ENCODE measurements at places on chromosomes 6 and 20.
A peak's percentile ranks its signal among the peaks of the same experiment; 100 is the strongest.

DNA sequence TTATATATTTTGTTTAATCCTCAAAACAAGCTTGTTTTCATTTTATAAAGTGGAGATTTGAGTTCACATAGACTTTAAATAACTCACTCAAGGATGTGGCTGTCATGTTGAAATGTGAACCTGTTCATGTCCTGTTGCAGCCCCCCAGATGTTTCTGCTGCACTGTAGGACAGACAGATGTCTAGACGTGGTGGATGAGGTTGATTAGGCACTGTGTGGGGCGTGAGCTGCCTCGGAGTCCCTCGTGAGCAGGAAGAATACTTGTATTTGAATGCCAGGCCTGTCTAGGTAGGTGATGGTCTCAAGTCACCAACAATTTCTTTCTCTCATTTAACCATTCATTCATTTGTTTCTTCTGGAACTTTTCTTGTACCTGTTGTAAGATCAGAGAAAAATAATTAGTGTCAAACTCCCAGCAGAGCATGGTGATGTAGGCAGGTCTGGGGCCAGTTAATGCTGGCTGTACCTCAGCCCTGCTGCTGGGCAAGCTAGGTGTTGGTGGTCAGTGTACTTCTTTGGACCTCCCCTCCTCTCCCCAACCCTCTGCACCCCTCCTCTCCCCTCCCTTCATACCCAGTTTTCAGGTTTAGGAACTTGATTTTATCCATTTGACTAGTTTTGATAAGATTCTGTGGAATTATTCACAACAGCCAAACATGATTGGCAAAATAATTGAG is 34.0 kb downstream of the AFDN start:
- DNase-seq, result no peak

DNA sequence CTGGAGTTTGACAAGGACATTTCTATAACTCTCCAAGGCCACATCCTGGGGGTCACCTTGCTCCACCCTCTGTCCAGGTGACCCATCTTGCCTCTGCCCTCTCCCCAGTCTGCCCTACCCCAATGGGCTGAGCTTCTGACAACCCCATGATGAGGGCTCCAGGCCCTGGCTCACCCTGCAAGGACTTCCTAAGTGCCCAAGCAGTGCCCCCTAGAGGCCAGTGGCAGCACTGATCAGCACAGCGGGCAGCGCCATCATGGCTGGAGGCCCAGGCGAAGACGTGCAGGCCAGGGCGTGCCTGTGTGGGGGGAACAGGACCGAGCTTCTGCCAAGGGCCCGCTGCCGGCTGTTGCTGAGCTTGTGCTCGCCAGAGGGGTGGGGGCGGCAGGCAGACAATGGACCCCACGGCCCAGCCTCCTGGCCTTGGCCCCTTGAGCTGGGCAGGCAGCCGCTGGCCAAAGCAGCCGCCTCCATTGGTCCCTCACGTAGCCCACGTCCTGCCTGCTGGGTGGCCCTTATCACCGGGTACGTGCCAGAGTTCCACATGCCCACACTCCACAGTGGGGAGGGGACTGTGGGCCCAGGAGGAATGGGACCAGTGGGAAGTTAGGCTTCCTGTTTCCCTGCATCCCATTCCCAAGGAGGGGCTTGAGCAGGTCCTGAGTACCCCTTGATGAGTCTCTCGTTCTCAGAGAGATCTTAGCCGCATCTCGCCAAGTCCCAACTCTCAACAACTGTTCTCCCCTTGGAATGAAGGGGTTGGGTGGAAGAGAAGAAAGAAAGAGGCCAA is 64.3 kb downstream of the MRPL14 start:
- DNase-seq, result no peak

- DNase-seq, result no peak
Observed at GRCh38 chr6:110980227-110980626, 1.6 kb upstream of the RPF2 start.

GRCh38 chr6:148771896-148772554 is 25.2 kb downstream of the UST start:
- no peak for DNase-seq

GRCh38 chr6:52663120-52663935 is 7.6 kb upstream of the TMEM14A start:
- DNase-seq, result peak; percentile 52

- DNase-seq, result no peak
Observed at GRCh38 chr20:42701948-42702347, 487.8 kb downstream of the PTPRT start.
